Left lobe of liver (tissue), 2 donors: ENCODE measurements at places on chromosomes 5 and 9. TPM values are rescaled to one million over a fixed set of nuclear protein-coding genes. Genes with fewer than 3 reads are reported as not detected.

DAPK1 gene
- total RNA-seq: 58.0 TPM

- no peak for DNase-seq
Observed at GRCh38 chr9:123064716-123065115, 31.2 kb downstream of the GPR21 start.

GRCh38 chr5:3377831-3378230 lies 217.8 kb upstream of the IRX1 start:
- no peak for DNase-seq

GRCh38 chr5:167819406-167819805 lies 472.0 kb upstream of the WWC1 start:
- no peak for DNase-seq

- DNase-seq: no peak
Observed at GRCh38 chr9:111001526-111001925, 36.7 kb downstream of the LPAR1 start.

ANKRD31 gene
- total RNA-seq: not detected

- no peak for DNase-seq
Observed at GRCh38 chr9:133087429-133088145, 25.8 kb downstream of the CEL start.

F2RL2 gene
- total RNA-seq: 0.28 TPM

DNA sequence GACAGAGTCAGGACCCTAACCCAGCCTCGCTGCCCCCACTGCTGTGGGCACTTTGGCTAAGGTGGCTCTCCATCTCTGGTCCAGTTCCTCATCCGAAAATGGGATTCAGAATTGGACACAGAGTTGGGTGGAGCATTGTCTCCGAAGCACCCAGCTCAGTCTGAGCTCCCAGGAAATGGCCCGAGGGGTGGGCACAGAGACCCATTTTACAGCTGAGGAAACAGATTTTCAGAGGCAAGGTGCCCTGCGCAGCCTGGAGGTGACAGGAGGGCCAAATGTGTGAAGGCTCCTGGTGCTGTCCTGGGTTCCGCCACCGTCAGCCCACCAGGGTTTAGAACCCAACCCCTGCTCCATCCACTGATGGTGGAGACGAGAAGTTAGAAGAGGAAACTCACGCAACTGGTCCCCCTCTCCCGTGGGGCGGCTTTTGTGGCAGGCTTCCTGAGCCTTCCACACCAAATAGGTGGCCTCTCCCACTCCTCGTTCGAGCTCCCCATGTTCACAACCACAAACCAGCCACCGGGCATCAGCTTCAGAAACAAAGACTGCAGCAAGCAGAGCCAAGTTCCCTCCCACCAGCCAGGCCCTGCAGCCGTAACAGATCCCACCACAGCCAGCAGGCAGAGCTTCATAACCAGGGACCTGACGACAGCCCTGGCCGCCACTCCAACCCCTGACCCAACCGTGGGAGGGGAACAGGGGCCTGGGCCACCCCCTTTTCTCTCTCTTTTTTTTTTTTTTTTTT lies 90.9 kb upstream of the LMX1B start:
- no peak for DNase-seq

DNA sequence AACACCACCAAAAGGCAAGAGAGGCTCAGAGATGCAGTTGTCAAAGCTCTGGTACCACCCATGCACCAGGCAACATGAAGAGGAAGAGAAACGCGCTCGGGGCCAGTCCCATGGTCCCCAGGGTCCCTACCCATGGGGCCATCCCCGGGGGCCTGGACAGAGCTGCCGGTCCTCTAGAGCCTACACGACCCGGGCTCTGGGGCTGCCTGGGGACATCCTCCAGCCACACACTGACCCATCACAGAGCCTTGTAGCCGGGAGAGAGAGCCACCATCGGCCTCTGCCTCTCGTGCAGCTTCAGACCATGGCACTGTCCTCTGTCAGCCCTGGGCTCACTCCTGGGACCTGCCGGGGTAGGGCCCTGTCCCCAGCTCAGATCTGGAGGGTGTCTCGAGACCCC lies 23.7 kb downstream of the VAV2 start:
- no peak for DNase-seq

SLC36A2 gene
- total RNA-seq: not detected

CDKN2B gene
- 0.93 TPM for total RNA-seq

GABRA1 gene
- total RNA-seq: not detected

DNA sequence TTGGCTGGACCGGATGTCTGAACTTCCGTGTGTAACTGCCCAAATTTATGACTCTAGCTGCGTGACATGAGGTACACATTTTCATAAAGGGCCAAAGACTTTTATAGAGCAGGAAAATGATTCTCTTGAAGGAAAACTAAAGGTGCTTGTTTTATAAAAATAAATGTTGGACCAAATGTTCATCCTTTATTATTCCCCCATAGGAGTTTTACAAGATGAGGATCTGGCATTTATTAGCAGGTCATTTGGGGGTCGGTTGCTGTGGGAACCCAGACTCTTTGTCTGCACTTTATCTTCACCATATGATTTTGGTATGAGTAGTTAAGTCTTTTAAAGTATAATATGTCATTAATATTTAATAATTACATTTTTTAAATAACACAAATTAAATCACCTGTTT lies 571.2 kb downstream of the EFNA5 start:
- no peak for DNase-seq

- DNase-seq: no peak
Observed at GRCh38 chr5:58738336-58738735, 155.5 kb downstream of the RAB3C start.

GRCh38 chr9:77142366-77142765 lies 35.0 kb upstream of the VPS13A start:
- DNase-seq: no peak

LHFPL2 gene
- total RNA-seq: 2.4 TPM

SPEF2 gene
- 1.7 TPM for total RNA-seq

NFX1 gene
- total RNA-seq: 24.3 TPM

HINT1 gene
- 178 TPM for total RNA-seq

DNA sequence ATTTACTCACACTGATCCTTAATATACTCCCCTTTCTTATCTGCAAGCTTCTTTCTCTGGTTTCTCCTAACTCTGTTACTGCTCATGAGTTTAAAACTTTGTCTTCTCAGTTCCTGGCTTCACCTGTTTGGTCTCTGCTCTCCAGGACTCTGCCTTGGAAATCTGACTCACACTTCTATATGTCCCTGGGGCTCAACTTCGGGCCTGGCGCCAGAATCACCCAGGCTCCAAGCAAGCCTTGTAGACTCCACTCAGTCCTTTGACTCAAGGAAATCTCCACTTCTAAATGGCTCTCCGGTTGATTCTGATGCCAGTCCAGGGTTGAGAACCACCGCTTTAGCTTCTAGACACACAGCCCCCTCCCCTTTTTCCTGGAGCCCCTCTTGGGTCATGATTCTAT lies 57.8 kb downstream of the TMC1 start:
- no peak for DNase-seq
